Stimulated activated CD8-positive, alpha-beta memory T cell treated with anti-CD3 and anti-CD28 coated beads, Interleukin-7, amount 100 ng/mL, for 4 hours (primary cell): ENCODE measurements at places on chromosomes 7 and 10.

GRCh38 chr7:83486957-83487356, 162.0 kb downstream of the SEMA3E start:
- DNase-seq: no peak

- no peak for DNase-seq
Measured at GRCh38 chr7:117588352-117588794, 108.5 kb downstream of the CFTR start.

GRCh38 chr10:114897593-114897992, 40.4 kb upstream of the TRUB1 start:
- DNase-seq: no peak

GRCh38 chr10:57809961-57810360, 457.7 kb downstream of the IPMK start:
- DNase-seq: no peak

- no peak for DNase-seq
Measured at GRCh38 chr10:89478739-89479654, 56.4 kb downstream of the SLC16A12 start.
